Dermis microvascular lymphatic vessel endothelial cell (primary cell): ENCODE measurements at places on chromosomes 3 and 15.

DNA sequence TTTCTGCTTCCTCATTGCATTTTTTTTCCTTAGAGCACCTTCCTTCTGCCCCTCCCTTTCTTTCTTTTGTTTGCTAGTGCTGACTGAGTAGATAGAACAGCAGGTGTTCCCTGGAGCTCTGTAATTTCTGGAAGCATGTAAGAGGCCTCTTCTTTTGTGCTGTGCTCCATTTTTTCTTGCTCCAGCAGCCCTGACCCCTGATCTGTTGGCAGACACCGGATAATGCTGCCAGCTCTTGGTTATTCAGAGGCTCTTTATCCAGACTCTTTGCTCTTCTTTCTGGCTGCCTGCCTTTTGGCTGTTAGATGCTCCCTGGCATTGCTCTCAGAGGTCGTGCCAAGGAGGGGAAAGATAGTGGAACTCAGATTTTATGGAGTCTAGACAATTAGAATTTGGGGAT is 104.4 kb upstream of the RBMS3 start:
- DNase-seq = no peak

DNA sequence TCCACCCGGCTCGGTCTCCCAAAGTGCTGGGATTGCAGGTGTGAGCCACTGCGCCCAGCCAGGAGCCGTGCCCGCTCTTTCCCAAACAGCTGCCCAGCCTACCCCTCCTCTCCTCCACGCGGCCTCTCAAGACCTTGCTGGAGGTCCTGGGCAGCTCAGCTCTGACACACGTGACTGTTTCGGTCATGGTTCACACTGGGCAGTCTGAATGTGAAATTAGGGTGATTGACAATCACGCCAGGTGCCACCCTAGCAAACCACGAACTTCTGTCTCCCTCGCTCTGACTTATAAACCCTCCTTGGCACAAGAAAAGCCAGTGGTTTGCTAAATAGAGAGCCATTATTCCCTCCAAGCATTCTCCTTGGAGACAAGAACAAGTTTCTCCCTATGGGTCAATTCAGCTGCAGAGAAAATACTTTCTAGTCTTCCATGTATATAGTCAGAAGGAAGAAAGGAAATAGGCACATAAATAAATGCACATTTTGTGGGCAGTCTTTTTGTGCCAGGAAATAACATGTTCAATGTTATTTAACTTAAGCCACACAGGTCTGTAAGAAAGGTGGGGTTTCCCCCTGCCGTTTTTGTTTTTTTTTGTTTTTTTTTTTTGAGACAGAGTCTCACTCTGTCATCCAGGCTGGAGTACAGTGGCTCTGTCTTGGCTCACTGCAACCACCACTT is 121.9 kb upstream of the MEF2A start:
- no peak for DNase-seq

DNA sequence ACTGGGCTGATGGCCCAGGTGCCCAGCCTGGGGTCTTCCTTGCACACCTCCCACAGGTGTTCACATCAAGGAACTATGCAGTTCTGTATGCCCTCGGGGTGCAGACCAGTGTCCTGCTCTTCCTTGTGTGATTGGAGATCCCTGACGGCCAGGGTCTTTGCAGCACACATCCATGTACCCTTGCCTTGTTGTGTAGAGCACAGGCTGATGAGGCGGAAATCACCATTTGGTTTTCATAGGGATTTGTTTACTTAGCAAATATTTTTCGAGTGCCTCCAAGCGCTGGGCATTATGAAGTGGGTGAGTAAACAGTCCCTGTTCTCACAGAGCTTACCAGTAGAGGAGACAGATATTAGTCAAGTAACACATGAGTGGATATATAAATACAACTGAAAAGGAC is 209.3 kb upstream of the UMPS start:
- peak; percentile 13 for DNase-seq

DNA sequence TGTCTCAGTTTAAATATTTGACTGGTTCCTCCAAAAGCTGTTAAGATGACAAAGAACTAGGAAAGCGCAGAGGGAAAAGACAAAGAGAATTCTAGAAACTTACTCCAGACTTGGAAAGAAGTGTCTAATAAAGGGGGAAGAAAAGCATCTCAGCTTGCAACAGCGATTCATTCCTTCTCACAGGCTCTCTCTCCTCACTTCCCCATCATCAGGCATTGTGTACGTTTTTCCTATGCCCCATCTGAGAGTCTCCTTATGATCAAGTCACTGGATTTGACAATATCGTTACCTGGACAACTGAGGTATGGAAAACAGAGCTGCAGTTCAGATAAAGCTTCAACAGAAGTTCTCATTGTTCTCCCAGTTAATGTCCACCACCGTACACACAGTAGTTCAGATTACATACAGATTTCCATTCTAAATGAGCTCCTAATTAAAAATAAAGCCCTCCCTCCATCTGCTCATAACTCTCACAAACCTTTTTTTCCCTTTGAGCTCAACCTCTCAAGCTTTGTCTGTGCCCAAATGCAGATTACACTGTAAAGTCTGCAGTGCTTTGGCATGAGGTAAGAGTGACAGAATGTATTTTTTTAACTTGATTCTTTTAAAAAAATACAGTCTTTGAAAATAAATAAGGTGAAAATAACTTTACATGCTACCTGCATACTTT is 254.4 kb upstream of the THBS1 start:
- no peak for DNase-seq

GRCh38 chr15:95760508-95760907 is 570.0 kb upstream of the NR2F2 start:
- DNase-seq = peak; percentile 23

- DNase-seq = no peak
These were observed 267.0 kb upstream of the CFAP20DC start for GRCh38 chr3:59316688-59317275.

DNA sequence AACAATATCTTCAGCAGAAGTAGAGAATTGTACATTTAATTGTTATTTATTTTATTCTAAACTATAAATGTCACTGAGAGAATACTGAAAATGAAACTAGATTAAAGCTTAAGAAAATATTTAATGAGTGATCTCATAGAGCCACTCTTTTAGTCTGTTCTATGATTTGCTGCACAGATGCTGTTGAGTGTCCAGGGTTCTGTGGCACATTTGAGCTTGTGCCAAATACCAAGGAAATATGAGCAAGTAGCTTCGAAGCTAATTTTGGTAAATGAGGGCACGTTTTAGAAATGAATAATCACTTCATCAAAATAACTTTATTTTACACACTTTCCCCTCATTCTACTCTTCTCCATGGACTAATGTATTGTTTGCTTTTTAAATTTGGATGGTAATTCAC is 53.6 kb upstream of the THRB start:
- DNase-seq = no peak

GRCh38 chr3:111517801-111518200 is 24.2 kb upstream of the CD96 start:
- DNase-seq = no peak

GRCh38 chr3:155102329-155102728 is 22.2 kb downstream of the MME start:
- no peak for DNase-seq

GRCh38 chr3:143979813-143980212 is 8.2 kb downstream of the DIPK2A start:
- DNase-seq = no peak

- no peak for DNase-seq
These were observed 269.9 kb upstream of the UBE2E2 start for GRCh38 chr3:22933051-22933840.

- no peak for DNase-seq
These were observed 2.5 kb upstream of the TBC1D21 start for GRCh38 chr15:73870700-73871408.

- peak; percentile 86 for DNase-seq
These were observed 181.0 kb downstream of the ATG7 start for GRCh38 chr3:11452885-11453847.

DNA sequence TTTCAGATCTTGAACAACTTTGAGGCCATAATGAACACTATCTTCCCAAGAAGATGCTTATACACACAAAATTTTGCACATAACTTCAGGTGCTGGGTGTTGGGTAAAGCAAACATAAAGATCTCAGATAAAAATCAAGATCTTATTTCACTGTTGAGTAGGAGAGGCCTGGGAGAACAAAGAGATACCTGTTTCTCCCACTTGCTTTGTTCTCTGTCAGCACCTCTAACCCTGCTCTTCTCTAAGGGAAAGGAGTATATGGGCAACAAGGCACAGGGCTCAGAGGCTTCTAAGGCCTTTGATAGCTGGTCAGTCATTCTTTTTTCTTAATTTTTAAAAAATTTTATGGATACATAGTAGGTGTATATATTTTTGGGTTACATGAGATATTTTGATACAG is 3.6 kb upstream of the GK5 start:
- DNase-seq = no peak

GRCh38 chr3:177523872-177524438 is 326.7 kb upstream of the TBL1XR1 start:
- no peak for DNase-seq

GRCh38 chr3:88058306-88058580 is 562 bp downstream of the CGGBP1 start:
- DNase-seq = no peak

DNA sequence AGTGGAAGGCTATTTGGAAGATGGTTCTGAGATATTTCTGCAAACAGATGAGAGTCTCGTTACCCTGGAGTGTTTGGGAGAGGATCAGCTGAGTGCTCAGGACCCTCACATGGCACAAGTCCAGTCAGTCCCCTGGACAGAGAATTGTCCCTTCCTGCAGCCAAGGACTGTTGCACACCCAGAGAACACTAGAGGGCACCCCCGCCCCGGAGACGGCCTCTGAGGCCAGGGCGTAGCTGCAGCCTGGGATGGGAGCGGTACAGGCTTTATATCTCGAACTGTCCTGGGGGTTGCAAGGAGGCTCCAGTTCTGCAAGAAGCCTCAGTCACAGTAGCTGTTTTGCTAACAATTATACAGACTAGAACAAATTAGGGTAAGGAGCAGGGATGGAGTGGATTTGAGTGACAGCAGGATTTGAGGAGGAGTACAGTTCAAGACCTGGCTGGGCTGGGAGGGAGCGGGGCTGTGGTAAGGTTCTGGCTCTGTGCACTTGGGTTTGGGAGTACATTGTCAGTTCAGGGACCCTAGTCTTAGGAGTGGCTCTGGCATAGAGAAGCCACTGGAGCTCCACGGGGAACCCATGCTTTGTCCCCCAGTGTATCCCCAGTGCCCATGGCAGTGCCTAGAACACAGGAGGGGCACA is 67.6 kb upstream of the HACD2 start:
- DNase-seq = peak; percentile 72

- no peak for DNase-seq
These were observed 102.9 kb downstream of the PDZRN3 start for GRCh38 chr3:73521734-73522336.

GRCh38 chr15:66057089-66057488 is 187.8 kb downstream of the RAB11A start:
- no peak for DNase-seq

GRCh38 chr15:63601026-63601703 is 4.0 kb downstream of the FBXL22 start:
- peak; percentile 21 for DNase-seq

GRCh38 chr3:126085276-126085675 is 1.4 kb upstream of the SLC41A3 start:
- no peak for DNase-seq

GRCh38 chr3:58215317-58216025 is 4.7 kb upstream of the DNASE1L3 start:
- DNase-seq = no peak

DNA sequence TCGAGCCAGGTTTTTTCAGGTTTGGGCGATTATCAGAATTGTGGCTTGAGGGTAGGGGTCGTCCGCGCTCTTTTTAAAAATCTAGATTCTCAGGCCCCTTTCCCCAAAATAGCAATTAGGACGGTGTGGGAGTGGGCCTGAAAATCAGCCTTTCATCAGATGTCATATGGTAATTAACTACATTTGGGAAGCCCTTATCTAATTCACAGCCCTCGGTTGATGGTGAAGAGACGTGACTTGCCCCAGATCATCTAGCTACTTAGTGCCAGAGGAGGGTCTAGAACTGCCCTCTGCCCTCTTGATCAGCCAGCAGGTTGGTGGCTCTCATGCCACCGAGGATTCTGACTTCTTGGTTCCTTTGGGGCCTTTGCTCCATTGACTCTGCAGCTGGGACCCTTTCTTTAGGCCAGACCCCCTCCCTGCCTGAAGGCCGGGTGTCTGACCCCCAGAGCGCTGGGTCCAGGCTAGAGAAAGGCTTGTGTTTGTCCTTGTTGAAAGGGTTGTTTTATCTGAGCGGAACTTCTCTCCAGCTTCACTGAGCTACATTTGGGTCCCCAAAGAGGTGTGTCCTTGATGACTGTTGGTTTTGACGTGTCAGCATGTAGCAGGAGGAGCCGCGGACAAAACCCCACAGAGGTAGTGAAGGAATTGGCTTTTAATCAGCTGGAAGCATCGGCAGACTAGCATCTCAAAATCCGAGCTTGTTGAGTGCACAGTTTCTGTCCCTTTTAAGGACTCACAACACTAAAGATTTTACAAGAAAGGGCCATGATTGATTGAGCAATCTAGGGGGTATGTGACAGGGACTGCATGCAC is 857 bp downstream of the AEN start:
- DNase-seq = no peak

- DNase-seq = no peak
These were observed 43.2 kb upstream of the PPP4R2 start for GRCh38 chr3:72953325-72953956.

DNA sequence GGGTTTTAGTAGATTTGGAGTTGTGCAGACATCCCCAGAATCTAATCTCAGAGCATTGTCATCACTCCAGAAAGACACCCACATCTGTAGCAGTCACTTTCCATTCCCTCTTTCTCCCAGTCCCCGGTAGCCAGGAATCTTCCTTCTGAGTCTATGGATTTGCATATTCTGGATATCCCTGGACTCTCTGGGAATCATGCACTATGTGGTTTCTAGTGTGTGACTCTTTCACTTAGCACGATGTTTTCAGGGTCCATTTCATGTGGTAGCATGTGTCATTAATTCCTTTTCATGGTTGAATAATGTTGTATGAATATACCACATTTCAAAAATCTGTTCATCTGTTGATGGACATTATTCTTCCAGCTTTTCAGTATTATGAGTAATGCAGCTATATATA is 29.3 kb downstream of the FBLN2 start:
- DNase-seq = no peak

DNA sequence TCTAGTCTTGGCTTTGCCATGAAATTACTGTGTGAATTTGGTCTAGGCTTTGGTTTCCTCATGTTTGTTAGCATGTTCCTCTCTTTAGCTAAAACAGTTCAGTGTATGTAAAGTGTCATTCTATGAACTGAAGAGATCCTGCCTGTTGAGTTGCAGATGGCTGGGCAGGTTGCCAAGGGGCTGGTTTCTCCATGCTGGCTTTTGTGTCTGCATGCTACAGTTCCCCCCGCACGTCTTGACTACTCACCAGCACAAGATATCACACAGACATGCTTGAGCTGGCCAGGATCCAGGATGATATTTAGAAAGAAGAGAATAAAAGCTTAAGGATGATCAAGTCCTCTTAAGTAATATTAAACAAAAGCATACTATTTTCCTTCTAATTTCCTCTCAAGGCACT is 90.2 kb downstream of the CERS3 start:
- no peak for DNase-seq

- DNase-seq = no peak
These were observed 2.4 kb upstream of the PPARG start for GRCh38 chr3:12286504-12286903.

DNA sequence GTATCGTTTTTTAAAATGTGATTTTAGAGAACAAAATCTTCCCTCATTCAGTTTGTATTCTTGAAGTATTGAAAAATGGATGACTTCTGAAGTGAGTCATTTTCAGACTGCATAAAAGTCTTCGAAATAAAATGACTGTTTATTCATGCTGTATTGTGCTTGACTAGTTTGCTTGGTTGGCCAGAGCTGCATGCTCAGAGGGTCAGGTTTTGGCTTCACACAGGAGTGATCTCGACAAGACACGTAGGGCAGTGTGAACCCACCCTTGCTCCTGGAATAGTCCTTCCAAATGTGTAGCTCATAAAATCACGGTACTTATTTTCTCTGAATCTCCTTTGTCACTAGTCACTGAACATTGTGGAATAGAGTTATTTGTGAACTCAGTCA is 73.3 kb downstream of the FNDC3B start:
- DNase-seq = no peak
